Brain (organoid and tissue), 16 donors: ENCODE measurements at places on chromosomes 7 and 10. TPM values are rescaled to one million over a fixed set of nuclear protein-coding genes. Genes with fewer than 3 reads are reported as not detected.

BAIAP2L1 gene
- 19.4 TPM for polyA plus RNA-seq

ZNRF2 gene
- 7.9 TPM for polyA plus RNA-seq

ABLIM1 gene
- polyA plus RNA-seq, result 46.0 TPM

TAS2R41 gene
- polyA plus RNA-seq, result not detected
